Stimulated activated CD4-positive, alpha-beta T cell treated with anti-CD3 and anti-CD28 coated beads, Interleukin-1b, Interleukin-23, amount 100 ng/mL, for 1 hour (primary cell): ENCODE measurements at places on chromosomes 2 and 18.

GRCh38 chr18:2316751-2317696, 254.3 kb downstream of the METTL4 start:
- no peak for DNase-seq

GRCh38 chr2:86033751-86034692, 71.7 kb downstream of the POLR1A start:
- DNase-seq, result no peak

DNA sequence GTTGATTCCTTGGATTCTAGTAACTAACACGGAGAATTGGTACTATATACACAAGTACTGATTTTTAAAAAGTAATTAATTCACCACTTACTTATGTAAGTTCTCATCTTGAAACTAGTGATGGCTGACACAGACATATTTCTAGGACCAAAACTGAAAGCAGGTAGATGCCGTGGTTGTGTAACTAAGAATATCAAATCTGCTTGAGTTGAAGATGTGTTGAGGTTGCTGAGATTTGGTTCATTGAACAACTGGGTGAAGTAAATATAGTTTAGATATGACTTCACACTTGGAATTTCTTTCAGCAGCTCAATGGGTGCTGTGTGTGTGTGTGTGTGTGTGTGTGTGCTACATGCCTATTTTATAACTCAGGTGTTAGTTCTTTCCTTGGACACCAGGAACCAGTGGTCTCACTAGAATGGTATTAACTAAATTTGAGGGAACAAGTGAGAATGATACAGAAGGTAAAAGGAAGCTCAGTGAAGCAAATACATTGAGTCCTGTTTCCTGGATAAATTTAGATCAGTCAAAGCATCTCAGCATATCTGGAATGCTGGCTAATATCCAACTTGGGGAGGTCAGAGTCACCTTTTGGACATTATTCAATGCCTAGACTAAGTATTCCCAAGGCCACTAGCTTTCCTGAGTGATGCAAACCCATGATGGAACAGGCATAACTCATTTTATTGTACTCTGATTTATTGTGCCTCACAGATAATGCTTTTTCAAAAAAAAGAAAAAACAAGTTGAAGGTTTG, 110.7 kb upstream of the ZEB2 start:
- DNase-seq, result no peak

- DNase-seq, result no peak
Observed at GRCh38 chr18:61842146-61842545, 50.7 kb downstream of the RNF152 start.

DNA sequence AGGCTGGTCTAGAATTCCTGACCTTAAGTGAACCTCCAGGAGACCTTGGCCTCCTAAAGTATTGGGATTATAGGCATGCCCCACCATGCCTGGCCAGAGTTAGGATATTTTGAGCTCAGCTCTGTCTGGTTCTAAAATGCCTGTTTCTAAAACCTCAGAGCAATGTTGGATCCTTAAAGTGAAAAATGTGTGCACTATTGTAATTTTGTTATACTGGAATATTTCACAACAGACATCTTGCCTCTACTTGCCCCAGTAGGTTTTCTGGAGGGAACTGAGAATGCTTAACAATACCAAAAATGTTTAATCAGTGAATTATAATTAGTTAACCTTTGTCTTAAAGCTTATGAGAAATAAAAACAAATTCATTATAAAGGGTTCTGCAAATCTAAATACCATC, 144.6 kb upstream of the CCDC195 start:
- DNase-seq, result no peak

- DNase-seq, result no peak
Observed at GRCh38 chr2:115369400-115369799, 927.0 kb downstream of the DPP10 start.

DNA sequence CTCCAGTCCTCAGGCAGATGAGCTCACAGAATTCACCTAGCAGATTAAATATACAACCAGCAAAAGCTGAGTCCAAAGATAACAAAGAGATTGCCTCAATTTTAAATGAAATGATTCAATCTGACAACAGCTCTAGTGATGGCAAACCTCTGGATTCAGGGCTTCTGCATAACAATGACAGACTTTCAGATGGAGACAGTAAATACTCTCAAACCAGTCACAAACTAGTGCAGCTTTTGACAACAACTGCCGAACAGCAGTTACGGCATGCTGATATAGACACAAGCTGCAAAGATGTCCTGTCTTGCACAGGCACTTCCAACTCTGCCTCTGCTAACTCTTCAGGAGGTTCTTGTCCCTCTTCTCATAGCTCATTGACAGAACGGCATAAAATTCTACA, 86.0 kb downstream of the PTRHD1 start:
- no peak for DNase-seq

DNA sequence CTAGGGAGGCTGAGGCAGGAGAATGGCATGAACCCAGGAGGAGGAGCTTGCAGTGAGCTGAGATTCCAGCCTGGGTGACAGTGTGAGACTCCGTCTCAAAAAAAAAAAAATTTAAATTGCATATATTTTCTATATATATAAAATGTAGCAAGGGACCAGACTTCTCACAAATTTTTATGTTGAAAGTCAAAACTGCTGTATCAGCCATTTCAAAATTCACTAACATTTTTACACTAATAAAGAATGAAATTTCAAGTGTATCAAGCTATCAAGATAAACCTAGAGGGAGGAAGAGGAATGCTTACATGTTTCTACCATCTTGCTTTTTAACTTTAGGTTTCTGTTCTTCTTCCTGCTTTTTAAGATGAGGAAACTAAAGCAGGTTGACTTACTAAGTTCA, 464.0 kb downstream of the KCNJ3 start:
- DNase-seq, result no peak

DNA sequence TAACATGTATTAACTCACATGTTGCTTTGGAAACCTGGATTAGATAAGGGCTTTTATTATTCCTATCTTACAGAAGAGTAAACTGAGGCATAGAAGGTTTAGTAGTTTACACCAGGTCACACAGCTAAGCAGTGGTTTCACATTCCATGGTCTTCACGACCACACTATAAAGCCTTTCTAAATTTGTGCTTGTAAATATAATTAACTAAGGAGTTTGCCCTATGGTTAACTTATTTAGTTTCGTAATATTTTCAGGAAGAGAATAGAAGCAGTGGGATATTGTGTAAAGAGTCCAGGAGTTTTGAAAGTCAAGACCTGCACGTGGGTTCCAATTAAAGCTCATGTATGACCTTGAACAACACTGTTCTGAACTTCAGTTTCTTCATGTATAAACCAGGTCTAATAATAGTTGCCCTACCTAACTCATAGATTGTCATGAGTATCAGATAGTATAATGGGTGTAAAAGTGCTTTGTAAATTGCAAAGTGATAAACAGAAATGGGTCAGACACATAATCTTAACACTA, 19.5 kb upstream of the SOS1 start:
- no peak for DNase-seq
